CD4-positive, alpha-beta T cell (primary cell): ENCODE measurements at places on chromosomes 13 and 19. TPM values are rescaled to one million over a fixed set of nuclear protein-coding genes. Genes with fewer than 3 reads are reported as not detected.

TNPO2 gene
- total RNA-seq = 47.3 TPM

NLRP11 gene
- not detected for total RNA-seq

TMEM190 gene
- not detected for total RNA-seq

ZNF221 gene
- 0.34 TPM for total RNA-seq
